ENCODE measurements at places on chromosomes 13 and 19.

- no peak for DNase-seq
Measured at GRCh38 chr13:104057861-104058260, 991.6 kb upstream of the SLC10A2 start.

- peak; percentile 50 for DNase-seq
Measured at GRCh38 chr19:50492303-50493052, 15.8 kb upstream of the GARIN5A start.

DNA sequence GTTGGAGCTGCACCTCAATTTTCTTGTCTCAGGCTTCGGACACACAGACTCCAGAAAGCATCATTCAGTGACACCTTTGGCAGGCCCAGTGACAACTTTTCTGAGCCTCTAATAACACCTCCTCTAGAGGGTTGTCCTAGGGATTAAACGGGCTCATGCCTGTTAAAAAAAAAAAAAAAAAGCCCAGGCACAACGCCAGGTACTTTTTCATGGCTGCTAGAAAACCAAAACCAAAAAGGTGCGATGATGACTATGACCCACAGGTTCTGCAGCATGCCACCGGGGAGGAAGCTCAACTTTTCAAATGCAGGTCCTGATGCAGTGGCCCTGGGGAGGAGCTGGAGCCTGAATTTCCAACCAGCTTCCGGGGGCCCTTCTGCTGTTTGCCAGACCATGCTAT lies 184.2 kb downstream of the ABCC4 start:
- no peak for DNase-seq

GRCh38 chr13:67120872-67121531 lies 109.1 kb downstream of the PCDH9 start:
- DNase-seq, result no peak

- DNase-seq, result no peak
Measured at GRCh38 chr19:44948763-44949374, 3.0 kb downstream of the APOC2 start.

DNA sequence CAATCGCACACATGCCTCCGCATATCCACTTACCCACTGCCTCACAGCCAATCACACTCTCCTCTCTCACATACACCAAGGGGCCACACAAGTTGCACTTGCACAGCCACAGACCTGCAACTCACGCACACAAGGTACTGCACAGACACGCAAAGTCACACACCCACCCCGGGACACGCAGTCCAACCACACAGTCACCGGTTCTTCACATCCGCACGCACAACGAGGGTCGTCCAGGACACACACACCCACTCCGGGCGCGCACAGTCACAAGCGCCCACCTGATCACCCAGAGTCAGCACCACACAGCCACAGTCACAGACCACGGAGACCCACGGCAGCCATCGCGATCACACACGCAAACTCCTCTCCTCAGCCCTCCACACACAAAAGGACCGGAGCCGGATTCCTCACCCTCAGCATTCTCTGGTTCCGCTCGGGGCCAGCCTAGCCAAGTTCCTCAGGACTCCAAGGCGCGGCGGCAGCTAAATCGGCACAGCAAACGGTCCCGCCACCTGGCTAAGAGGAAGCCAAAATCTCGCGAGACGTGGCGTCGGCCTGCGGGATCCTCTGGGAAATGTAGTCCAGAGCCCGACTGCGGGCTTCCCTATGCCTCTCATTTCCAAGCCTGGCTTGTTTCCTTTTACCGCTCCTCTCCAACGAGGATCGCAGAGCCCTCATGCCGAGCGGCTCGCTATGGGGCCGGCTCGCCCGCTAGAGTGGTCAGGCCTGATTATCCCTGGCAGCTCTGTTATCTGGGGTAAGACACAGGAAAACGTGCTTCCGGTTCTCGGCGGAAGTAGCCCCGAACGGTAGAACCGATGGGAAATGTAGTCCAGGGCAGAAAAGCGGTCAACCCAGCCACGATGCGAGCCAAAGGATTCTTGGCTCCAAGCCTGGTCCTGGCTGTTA lies at the start of gene ZNF850:
TSS of gene ZNF850 (minus strand) at position 497 of the 912 bp plus-strand sequence. CDS start 10,201 bp downstream, outside the sequence.
- peak; percentile 94 for DNase-seq

DNA sequence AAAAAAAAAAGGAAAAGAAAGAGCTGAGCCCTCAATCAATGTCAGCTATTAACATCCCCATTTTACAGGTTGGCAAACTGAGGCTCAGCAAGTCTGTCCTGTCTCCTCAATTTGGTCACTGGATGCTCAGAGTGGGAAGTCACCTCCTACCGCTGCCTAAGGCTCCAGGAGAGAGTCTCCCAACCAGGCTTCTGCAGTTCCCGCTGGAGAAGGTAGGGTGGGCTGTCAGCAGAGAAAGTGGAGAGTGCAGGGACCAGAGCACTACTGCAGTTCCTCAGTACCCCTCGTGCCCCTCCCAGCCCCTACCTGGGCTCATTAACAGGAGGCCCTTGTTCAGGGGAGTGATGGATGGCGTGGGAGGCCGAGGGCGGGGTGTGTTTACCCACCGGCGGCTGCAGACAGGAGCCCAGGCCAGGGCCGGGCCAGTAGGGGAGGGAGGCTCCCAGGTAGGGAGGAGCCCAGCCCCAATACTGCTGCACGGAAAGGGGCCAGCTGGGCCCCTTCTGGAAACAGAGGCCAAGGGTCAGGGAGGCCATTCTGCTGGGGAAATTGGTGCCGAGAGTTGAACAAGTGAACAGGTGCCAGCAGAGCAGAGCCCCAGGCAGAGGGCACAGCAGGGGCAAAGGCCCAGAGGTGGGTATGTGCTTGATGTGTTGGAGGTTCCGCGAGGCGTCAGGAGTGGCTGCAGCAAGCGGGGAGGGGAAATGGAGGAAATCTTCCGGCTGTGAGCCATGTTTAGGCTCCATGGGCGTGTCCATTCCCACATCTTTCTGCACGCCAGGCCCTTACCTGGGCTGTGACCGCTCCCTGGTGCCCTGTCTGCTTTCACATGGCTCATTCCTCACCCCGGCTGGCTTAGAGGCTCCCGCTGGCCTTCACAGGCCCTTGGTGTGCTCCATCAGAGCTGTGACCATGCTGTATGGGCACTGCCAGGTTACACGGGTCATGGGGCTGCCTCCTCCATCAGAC lies 7.6 kb upstream of the COMP start:
- DNase-seq, result no peak

DNA sequence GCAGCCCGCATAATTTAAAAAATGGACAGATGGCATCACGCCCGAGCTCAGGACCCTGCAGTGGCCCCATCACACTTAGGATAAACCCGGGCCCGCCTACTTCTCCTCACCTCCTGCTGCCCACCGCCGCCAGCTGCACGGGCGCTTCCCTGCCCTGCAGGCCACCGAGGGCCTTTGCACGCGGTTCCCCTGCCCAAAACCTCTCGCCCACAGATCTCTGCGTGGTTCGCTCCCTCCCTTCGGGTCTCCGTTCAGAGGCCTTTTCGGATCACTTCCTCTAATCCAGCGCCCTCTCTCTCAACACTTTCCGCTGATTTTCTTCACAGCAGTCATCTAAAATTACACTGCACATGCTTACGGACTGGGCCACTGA lies 1.8 kb downstream of the SHISA7 start:
- no peak for DNase-seq

- DNase-seq, result peak; percentile 99
Measured at GRCh38 chr19:12333162-12334159, at the start of gene ZNF563. TSS of gene ZNF563 (minus strand) at chr19:12333633. CDS start at chr19:12333482, 151 bp downstream.

- DNase-seq, result no peak
Measured at GRCh38 chr13:67776151-67776550, 546.0 kb upstream of the PCDH9 start.

- no peak for DNase-seq
Measured at GRCh38 chr19:30136611-30137195, 194.7 kb downstream of the URI1 start.

GRCh38 chr19:18794029-18794313 lies 2.9 kb upstream of the COMP start:
- DNase-seq, result no peak

DNA sequence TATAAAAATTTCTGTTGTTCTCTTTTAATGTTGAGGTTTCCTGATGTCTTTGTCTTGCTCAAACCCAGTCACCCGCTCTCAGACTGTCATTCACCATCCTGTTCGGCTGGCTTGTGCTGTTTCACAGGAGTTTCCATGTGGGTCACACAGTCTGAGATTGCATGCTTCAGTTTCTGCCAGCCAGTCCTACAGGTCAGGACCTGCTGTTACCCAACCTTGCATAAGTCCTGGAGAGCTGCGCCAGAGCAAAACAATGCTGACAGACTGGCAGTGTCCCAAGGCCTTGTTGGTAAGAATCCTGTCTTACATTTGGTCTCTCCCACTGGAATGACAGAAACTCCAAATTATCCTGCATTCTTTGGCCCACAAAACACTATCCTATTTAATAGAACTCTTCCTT lies 340.0 kb upstream of the SLITRK5 start:
- no peak for DNase-seq

DNA sequence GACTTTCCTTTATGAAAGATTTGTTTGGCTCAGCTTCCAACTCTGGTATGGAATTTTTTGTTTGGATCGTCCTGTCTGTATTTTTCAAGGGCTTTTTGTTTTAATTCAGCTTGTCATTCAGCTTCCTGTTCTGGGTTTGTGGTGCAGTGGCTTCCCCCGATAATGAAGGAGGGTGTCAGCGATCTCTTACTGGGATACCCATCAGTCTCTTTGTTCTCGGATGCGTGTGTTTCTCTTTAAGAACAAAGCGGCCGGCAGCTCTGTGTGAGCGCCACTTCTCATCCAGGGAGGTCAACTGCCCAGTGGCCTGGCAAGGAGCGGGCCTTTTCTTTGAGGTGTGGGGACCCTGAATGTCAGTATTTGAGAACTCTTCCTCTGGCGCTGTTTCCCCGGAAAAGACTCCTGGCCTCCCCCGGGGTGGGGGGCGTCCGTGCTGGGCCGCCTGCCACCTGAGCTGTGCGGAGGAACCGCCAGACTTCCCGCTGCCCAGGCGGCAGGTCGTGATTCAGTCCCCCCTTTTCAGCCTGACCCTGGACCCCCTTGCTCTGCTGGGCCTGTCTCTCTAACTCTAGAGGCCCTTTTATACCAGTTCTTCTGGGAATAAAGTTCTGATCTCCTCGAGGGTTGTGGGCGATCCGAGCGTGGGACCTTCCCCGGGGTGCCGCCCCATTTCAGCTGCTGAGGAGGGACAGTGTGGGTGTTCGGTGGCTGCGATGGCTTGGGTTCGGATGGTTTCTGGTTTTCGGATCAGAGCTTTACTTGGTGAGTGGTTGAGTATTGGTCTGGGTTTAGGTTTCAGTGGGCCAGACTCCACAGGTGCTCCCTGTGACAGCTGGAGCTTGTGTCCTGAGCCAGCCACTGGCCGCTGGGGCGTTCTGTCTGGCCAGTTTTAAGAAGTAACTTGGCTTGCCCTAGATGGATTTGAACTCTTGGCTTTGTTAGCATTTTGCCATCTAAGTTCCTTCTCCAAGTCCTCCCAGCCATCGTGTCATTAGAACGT lies 3.4 kb downstream of the SF3A2 start:
- no peak for DNase-seq

GRCh38 chr19:6740589-6741343 lies 1.3 kb downstream of the TRIP10 start:
- peak; percentile 28 for DNase-seq

DNA sequence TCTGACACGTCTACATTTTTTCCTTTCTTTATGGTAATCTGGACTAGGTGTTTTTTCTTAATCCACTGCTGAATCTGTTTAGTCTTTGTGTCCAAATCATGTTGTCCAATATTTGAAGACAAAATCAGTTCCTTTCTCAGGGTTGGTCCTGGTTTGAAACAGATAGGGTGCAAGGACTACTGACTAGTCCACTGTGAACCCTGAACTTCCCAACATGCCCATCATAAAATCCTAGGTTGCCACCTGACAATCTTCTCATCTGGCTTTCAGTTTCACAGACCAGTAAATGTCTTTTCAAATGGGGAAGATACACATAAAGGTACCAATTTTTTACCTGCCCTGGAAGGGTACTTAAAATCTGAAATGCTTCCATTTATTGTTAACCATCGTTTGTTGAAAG lies 12.7 kb downstream of the GTF3A start:
- no peak for DNase-seq

GRCh38 chr19:5953030-5953589 lies 24.8 kb downstream of the RANBP3 start:
- DNase-seq, result no peak

DNA sequence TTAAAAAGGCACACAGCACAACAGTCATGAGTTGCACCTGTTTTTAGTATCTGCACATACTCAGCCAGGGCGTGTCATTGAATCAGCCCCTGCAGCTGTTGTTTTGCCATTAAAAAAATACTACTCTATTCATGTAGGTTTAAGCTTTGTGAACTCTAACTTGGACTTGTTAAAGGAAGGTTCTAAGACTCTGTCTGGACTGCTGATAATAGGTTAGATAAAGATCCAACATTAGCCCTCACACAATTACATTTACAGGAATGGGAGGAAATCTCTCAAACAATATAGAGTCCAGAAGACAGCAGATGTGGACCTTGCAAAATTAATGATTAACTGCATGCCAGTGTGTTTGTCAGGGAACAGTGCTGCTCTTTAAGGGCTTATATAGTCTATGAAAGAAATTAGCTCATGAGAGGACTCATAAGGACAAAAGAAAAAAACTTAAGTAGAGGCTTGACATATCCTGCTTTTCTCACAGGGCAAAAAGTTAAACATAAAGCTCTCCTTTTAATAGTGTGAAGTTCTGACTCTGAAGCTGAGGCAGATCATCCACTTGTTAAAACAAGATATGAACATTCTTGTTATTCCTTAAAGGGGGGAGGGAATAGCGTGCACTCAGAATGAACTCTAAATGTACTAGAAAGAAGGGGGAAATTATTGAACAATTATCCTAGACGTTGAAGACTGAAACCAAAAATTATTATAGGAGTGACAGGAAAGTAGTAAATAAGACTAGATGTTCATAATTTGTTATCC lies 243.6 kb downstream of the NDFIP2 start:
- no peak for DNase-seq

DNA sequence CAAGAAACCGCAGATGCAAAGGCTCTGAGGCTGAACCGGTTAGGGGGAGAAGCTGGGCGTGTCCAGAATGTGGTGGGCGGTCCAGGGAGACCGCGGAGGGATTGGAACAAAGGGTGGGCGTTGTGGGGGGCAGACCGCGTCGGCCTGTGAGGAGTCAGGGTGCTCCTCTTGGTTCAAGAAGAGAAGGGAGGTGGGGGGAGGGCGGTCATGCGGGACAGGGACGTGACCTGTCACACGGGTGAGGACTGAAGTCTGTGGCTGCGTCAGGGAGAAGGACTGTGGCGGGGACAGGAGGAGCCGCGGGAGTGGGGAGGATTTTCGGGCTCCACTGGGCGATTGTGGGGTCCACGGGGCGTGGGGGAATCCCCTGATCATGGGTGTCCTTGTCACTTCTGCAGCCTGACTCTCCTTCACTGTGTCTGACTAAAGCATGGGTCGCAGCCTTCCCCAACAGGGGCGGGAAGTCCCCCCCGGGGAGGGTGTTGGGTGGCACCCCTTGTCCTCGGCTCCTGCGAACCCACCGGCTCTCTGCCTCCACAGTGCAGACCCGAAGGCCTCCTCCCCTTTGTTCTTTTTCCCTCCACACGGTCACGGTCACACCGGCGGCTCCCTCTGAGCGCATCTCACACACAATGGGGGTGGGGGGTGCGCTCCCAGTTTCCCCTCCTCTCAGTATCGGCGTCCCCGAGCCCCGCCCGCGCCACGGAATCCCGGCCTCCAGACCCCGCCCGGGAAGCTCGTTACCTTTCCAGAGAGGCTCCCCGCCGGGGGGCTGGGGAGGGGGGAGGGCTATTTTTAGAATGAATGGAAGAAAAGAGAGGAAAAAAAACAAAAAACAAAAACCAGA lies 16.4 kb upstream of the KCNN1 start:
- DNase-seq, result peak; percentile 45
